ENCODE measurements at places on chromosomes 7 and 10.

- no peak for DNase-seq
These were observed 165.4 kb downstream of the KIAA1217 start for GRCh38 chr10:24374134-24374915.

GRCh38 chr10:93206652-93207051 lies 133.0 kb downstream of the CYP26A1 start:
- DNase-seq = no peak

- no peak for DNase-seq
These were observed 76.6 kb downstream of the HDAC9 start for GRCh38 chr7:18572154-18572553.

DNA sequence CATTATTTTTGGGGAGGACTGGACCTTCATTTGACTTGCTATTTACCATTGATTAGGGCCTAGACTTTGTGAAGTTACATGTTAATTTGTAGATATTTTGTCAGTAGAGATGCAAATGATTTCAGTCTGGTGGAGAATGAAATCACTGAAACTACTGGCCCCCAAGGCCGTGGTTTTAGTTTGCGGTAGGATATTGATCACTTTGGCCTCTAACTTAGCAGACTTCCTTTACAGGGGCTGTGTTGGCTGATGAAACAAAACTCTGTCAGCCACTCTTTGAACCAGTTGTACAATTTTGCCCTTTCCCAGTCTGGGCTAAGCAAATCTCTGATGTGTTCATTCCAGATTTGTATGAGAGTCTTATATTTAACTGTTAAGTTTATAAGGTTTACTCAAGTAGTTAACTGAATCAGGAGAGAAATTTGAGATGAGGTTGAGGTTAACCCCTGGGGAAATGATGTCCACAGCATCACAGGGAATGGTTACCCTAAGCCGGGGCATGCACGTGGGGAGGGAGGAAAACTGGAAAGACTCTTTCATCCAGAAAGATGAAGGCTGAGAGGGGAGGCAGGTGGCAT lies 105.7 kb upstream of the INSIG1 start:
- no peak for DNase-seq

GRCh38 chr7:47818796-47819606 lies 129.3 kb downstream of the PKD1L1 start:
- DNase-seq = no peak

DNA sequence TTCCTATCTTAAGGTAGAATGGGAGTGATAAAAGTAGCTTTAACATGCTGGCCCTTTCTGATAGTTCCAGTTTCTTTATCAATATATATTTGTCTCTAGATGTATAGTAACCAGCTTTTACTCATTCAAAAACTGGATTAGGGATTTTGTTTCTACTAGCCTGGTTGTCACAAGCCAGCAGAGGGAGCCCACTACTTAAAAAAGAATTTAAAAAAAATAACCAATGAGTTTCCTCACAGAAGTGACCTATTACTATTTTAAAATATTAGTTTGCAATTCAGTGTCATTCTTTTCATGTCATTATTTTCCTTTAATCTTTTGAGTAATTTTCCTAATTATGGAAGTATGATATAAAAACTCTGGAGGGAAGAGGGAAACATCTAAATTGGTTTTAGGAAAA lies 142.1 kb downstream of the PHTF2 start:
- no peak for DNase-seq

- no peak for DNase-seq
These were observed 185.0 kb downstream of the BICC1 start for GRCh38 chr10:58697691-58698090.

- no peak for DNase-seq
These were observed 42.1 kb upstream of the EFCAB10 start for GRCh38 chr7:105623378-105623777.

- no peak for DNase-seq
These were observed 1128.4 kb downstream of the SORCS3 start for GRCh38 chr10:105769248-105770184.

GRCh38 chr7:150923196-150923595 lies 54.9 kb downstream of the KCNH2 start:
- DNase-seq = no peak

- DNase-seq = no peak
These were observed 33.7 kb downstream of the CYP2C8 start for GRCh38 chr10:95035332-95036295.

GRCh38 chr10:100886521-100886920 lies 26.2 kb upstream of the SLF2 start:
- no peak for DNase-seq

DNA sequence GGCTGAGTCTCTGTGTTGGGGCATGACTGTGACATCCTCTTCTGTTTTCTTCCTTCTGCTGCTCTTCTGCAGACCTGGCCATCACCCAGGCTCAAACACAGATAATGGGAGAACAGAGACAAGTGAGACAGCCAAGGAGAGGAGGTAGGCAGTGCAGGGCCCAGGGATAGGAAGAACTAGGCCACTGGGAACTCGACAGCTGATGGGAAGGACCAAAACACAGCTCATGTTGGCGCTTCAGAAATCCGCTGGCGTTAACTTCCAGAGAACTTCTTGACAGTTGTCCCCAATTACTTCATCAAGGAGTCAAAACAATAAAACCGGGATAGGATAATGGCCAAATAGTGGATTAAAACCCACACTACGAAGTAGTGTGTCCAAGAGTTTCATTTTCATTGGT lies 97.0 kb upstream of the PALS2 start:
- DNase-seq = no peak

GRCh38 chr7:115613836-115614235 lies 416.7 kb downstream of the TFEC start:
- DNase-seq = no peak

GRCh38 chr7:46089281-46089680 lies 168.2 kb upstream of the IGFBP3 start:
- no peak for DNase-seq

DNA sequence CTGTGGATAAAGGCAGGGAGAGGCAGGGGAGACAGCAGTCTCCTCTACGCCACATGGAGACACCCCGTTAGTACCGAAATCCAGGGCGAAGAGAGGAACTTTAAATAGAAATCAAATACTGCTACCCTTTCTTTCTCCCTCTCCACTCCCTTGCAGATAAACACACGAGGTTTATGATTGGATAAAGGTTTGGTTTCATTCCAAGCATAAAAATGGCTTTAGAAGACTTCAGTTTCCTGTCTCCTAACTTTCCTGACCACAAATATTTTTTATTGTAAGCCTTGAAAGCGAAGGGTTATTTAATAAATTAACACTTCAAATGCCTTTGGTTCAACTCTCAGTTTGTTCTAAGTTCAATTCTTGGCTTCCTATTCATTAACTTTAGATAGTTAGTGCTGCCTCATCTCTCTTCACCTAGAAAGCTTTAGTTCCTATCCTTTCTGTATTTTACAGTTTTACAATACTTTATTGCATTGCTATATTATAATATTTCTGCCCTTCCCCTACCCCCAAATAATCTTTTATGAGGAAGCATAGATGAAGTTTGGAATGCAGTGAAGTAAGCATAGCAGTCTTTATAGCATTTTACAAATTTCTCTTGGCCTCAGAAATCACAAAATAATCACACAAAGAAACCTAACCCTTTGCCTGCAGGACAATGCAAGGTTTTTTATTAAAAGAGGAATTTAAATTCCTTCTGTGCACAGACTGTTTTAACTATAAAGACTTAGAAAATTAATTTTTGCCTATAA lies 31.5 kb upstream of the ARID5B start:
- DNase-seq = no peak

GRCh38 chr7:155154586-155154985 lies 84.5 kb downstream of the HTR5A start:
- no peak for DNase-seq

DNA sequence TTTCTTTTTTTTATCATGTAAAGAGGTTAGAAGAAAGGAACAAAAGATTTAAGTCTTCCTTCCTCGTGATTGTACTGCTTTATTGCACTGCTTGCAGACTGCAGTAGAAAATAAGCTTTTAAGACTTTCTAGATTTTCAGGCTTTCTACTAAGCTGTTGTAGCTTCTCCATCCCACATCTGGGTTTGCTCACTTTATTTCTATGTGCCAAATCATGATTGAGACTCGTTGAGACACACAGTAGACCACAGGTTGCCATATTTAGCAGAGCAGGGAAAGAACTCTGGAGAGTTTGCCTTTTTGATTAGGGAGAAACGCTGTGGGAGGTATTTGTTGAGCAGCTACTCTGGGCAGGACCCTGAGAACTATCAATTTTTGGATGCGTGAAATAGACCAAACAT lies 89.2 kb upstream of the BTBD16 start:
- no peak for DNase-seq

All from stimulated activated CD8-positive, alpha-beta memory T cell treated with anti-CD3 and anti-CD28 coated beads, Interleukin-12 subunit alpha, Interleukin-12 subunit beta, amount 100 ng/mL, for 4 hours (primary cell).